Stimulated activated CD8-positive, alpha-beta memory T cell treated with anti-CD3 and anti-CD28 coated beads, Interleukin-4, amount 100 ng/mL, for 1 hour (primary cell): ENCODE measurements at places on chromosomes 4 and X.

DNA sequence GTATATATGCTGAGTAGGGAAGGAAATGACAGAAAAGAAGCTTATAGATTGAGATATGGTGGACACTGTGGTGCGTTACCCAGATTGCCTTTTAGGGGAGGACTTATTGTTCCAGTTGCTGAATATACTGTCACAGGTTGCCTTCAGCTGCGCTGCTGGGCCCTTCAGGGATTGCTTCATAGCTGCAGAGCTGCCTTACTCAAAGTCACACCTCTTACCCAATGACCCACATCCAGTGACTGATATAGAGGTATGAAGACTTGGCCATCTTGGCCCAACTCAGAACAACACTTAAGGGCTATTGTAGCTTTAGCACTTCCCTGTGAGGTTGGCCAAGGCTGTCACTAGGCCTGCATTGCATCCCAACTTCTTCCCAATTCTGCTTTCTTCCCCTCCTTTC, 63.4 kb upstream of the TMEM164 start:
- DNase-seq = no peak

DNA sequence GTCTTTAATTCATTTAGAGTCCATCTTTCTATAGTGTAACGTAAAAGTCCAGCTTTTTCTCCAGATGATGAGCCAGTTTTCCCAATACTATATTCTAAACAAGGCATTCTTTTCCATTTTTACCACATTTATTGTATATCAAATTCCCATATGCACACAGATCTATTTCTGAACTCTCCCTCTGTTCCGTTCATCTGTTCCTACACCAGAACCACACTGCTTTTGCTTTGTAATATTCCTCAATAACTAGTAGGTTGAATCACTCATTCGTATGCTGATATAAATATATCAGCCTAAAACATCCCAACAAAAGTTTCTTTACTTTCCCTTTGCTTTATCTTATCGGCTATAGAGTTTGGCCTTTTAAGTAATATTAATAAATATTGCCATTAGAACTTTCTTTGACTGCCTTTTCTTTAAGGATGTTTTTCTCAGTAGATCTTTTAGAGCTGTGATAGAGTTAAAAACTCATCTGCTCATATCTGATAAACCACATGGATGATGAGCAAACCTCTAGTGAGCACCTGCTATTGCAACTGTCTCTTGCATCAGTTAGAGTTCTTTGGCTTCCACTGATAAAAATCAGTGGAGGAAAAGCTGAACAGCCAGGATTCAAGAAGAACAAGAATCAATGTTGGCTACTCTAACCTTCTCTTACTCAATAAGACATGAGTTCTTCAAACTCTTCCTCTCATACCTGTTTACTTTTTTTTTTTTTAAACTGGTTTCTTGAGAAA, 13.1 kb upstream of the RPL34 start:
- no peak for DNase-seq

GRCh38 chrX:132505116-132505515, 16.3 kb upstream of the MBNL3 start:
- DNase-seq = no peak

DNA sequence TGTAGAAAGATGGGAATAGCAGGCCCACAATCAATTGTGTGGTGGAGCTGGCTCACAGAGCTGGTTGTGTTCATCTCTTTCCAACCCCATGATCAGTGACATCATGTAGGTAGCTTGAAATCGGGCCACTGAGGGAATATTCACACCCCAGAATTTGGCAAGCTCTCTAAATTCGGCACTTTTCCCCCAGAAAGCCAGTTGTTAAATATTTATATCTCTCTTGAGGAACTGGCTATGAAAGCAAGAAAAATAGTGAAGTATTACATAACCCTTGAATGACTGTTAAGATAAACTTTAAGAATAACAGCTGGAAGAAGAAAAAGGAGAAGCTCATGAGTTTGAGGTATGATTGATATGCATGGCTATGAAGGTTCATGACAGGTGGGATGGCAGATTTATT, 38.9 kb downstream of the GPRIN3 start:
- no peak for DNase-seq

DNA sequence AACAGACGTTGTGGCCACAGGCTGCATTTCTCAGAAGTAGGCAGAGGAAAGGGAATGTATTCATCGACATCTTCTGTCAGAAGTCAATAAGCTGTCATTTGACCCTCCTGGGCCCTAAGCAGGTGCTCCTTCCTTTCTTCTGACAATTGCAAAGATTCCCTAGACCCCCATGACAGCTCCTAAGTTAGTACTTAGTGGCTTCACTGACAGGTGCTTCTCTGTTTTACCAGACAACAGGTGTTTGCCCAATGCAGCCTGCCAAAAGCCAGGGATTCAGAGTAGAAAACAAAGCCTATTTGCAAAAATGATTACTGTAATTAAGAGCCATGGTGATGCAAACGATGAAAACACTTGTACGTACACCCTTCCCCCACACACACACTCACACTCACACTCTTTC, 7.5 kb upstream of the FGF5 start:
- DNase-seq = no peak

- no peak for DNase-seq
Measured at GRCh38 chr4:176800891-176801534, 8.3 kb upstream of the VEGFC start.

- DNase-seq = no peak
Measured at GRCh38 chr4:145285928-145286327, 105.5 kb upstream of the OTUD4 start.

- no peak for DNase-seq
Measured at GRCh38 chr4:103354006-103354405, 155.9 kb upstream of the CENPE start.

DNA sequence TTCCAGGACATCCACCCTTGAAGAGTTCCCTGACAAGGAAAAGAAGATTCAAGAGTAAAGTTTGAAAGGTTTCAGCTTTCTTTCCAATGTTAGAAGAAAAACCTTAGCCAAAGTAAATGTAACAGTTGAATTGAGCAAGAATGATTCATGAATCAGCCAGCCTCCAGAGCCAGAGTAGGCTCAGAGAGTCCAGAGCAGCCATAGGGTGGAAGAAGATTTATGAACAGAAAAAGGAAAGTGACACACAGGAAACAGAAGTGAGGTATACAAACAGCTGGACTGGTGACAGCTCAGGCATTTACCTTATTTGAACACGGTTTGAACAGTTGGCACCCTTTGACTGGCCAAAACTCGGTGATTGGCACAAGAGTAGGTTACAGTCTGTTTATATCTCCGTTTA, 63.2 kb downstream of the QDPR start:
- DNase-seq = no peak

DNA sequence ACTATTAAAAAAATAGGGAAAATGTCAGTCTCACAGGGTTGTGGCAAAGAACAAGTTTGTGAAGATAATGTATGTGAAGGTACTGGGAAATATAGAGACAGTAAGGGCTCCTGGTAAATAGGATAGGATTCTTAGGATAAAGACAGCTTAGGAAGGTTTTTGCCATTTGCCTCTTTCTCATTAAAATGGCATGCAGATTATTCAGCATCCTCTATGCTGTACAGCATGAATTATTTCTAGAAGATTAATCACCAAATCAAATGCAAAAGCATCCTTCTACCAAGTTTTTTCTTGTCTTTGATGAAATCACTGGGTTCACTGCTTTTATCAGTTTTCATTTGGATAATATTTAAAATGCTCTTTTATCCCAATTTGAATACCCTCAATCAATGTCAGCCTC, 142.8 kb downstream of the NDST3 start:
- no peak for DNase-seq

DNA sequence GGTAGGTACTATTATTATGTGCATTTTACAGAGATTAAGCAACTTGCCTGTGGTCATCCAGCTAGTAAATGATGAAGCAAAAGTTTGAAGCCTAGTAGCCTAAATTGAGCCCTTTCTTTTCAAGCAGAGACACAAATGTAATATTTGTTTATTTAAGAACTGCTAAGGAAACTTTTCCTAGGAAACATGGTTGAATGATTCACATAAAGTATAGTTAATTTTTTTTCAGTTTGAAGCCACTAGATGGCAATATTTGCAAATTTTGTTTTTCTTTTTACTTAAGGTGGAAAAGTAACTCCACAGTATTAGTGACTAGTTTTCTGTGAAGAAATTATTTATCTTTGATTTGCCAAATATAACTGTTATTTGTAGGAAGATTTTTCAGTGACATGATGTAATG, 52.8 kb upstream of the ANKRD17 start:
- no peak for DNase-seq

GRCh38 chr4:153082322-153083301, 121.6 kb upstream of the TRIM2 start:
- no peak for DNase-seq

GRCh38 chr4:6377626-6378492, 94.6 kb downstream of the PPP2R2C start:
- no peak for DNase-seq

- DNase-seq = no peak
Measured at GRCh38 chr4:118967393-118967792, 78.7 kb downstream of the SYNPO2 start.
